ENCODE measurements at places on chromosomes 3 and 15. TPM values are rescaled to one million over a fixed set of nuclear protein-coding genes. Genes with fewer than 3 reads are reported as not detected.

DNA sequence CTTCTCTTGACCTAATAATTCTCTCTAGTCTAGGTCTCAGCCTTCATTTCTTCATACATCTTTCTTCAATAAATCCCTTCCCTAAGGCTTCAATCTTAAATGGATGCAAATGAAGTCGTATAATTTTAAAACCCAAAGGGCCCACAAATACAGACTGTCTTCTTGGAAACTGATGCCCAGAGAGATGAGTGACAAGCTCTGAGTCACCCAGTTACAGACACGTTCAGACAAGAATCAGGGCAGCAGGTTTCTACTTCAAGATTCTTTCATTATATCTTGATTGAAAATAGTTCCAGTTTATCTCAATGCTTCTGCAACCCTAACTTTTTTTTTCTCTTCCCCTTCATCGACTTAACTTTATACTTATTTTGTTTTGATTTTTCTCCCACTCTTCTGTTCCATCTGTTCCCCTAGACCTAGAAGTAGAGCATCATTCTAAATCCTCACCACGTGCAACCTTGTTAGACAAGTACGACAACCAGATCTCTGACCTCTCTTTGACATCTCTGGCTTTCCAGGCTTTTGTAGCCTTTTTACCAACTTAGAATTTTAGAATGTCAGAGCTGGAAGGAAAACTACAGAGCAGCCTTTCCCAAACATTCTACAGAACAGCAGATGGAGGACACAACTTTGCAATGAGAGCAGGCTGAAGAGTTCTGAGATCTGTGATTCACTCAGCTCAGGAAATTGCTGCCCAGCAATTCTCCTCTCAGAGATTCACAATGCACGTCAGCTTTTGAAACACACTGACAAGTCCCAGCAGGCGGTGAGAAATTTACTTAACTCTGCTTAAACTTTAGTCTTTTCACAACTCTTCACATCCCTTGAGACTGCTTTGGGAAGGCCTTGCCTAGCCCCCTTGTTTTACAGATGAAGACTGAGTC is 25.3 kb downstream of the NCEH1 start:
- DNase-seq, result no peak

DNA sequence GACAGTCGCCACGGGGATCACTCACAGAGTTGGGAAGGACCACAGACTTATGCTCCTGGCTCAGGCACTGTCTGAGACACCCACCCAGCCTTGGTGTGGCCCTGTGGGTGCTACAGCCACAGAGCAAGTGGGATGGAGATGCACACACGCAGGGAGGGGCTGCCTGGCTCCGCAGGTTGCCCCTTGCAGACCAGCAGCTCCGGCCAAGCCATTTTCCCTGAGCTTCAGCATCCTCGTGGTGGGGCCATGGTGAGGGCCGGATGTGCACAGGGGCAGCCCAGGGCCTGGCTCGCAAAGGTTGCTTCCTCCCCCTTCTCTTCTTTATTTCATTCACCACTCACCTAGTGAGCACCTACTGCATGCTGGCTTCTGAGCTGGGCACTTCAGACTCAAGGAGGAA is 55.4 kb upstream of the GRIP2 start:
- DNase-seq, result no peak

DNA sequence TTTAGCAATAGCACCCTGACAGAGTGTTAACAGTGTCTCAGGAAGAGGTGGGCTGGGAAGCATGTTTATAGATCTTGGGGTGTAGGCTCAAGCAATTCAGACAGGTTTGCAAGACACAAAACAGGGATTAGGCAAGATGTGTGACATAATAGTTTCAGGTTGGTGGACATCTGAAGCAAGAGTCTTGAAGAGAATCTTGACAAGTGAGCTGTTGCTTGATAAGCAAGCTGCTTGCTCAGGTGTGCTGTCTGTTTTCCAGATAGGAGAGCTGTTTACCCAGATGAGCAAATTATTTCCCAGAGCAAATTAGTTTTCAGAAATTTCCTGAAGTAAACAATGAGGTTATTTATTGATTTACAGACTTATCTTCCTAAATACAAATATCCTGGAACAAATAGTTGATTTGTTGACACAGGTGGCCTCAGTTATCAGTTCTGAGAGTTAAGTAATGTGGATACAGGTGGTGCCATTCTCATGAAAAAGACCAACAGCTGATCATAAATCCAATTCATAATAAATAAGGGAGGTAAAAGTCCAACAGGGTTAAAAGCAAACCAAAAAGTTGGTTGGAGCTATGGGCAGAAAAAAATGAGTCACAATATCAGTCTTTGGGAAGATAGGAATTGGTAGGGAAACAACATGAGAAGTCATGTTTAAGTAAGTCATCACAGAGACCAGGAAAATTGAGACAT is 437.3 kb downstream of the TBL1XR1 start:
- no peak for DNase-seq

GRCh38 chr15:84823282-84823878 is 6.2 kb downstream of the ALPK3 start:
- DNase-seq, result no peak

GRCh38 chr3:152915695-152916094 is 80.8 kb downstream of the P2RY1 start:
- no peak for DNase-seq

Gene CD80
- polyA plus RNA-seq, result 0.47 TPM

Measured in CD14-positive monocyte (primary cell).